Hematopoietic multipotent progenitor cell treated with erythropoietin and hydrocortisone succinate and interleukin-3 and kit ligand, for 8 days (in vitro differentiated cells): ENCODE measurements at places on chromosomes 7 and 10.
A peak's percentile ranks its signal among the peaks of the same experiment; 100 is the strongest.

GRCh38 chr7:16985621-16986020 is 103.8 kb upstream of the AGR3 start:
- no peak for DNase-seq

- peak; percentile 63 for DNase-seq
These were observed 83.2 kb upstream of the KIF5B start for GRCh38 chr10:32139223-32140073.

DNA sequence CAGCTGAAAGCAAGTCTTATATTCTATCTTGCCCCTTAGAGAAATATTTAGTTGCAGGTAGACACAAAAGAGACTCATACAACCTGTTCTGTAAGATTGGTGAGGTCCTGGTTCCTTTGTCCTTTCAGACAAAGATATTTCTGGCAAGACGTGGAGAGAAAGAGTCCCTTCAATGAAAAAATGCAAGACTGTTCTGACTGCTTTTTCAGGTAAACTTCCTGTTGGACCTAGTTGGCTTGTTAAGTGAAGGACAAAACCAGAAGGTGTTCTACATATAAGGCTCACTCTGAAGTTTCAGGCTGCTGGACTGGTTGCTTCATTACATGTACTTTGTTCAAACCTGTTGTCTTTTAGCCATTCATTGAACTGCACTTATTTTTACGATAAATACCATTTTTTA is 119.0 kb upstream of the PTPRZ1 start:
- no peak for DNase-seq

GRCh38 chr7:125511310-125511709 is 581.7 kb upstream of the POT1 start:
- no peak for DNase-seq

GRCh38 chr7:114942446-114943175 is 20.7 kb downstream of the MDFIC start:
- no peak for DNase-seq

GRCh38 chr10:98814470-98814869 is 367.7 kb upstream of the HPS1 start:
- no peak for DNase-seq

DNA sequence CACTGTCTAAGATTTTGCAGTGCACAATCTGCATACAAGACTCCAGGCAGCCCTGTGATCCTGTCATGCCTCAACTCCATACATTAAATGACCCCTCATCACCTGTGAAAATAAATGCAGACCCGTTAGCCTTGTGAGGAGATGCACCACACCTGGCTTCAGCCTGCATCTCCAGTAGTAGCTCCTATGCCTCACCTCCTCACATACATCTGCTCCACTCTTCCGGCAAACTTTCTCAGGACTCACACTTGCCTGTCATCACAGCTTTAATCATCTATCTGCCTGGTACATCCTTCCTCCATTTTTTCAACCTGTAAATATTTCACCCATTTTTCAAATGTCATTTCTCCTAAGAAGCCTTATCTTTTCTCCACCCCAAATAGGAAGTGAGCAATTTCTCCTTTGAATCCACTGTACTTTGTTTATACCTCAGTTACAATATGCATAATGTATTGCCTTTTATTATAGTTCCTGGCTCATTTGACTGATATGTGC is 39.3 kb upstream of the ABCB5 start:
- DNase-seq: no peak

- no peak for DNase-seq
These were observed 12.8 kb downstream of the LBX1 start for GRCh38 chr10:101216207-101217043.

DNA sequence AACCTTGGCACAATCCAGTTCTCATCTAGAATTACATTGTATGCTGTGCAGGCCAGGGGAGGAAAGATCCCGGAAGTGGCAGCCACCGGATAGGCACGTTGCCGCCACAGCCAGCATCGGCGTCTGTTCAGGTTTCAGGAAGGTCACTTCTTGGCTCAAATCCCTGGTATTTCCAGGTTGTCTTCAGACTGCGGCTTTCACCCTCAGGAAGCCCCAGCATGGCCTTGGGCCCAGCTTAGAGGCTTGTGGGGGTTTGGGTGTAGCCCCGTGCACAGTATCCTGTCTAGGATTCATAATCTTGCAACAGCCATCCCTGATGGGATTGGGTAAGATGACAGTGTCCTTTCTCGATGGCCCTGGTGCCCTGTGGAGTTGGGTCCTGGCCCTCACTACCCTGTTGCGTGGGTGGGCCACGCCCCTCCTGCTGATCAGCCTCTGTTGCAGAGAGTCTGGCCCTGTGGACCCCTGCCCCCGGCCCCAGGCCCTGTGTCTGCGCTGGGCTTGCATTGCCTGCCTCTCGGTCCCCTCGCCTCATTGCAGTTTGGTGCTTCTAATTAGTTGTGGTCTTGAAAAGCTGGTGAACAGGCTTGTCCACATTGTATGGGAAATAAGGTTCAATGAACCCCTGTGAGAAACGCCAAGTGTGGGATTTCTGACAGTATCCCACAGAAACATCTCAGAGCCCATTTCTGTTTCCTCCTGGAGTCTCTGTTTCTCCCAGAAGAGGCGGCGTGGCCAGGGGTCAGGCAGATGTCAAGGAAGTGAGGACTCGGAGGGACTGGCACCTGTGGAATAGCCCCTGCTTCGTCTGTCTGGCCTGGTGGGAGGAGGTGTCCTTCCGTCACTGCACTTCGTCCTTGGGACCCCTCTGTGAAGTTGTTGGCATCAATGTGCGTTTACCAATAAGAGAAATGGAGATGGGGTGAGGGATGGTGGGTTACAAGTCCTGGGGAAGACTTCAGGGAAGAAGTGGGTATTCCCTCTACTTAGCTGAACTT is 77.5 kb downstream of the MGMT start:
- no peak for DNase-seq

- DNase-seq: no peak
These were observed 96.8 kb upstream of the PHYHIPL start for GRCh38 chr10:59079386-59080226.

DNA sequence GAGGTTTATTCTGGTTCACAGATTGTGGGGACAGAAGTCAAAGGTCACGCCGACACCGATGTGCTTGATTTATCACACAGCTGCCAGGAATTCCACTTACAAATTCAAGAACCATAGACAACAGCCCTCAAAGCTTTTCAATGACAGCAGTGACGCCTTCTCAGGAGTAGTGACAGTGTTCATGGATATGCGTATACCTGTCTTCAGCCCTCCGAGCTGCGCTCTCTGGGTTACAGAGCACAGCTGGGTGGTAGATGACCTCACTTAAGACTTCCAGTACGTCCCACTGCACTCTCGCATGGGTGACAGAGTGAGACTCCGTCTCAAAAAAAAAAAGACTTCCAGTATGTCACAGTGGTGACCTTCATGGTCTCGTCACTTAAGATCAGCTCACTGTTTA is 108.5 kb downstream of the TCERG1L start:
- DNase-seq: no peak

GRCh38 chr7:47149208-47149839 is 432.6 kb downstream of the TNS3 start:
- no peak for DNase-seq

GRCh38 chr7:138670594-138670993 is 30.6 kb downstream of the SVOPL start:
- DNase-seq: peak; percentile 61

GRCh38 chr7:132030086-132030568 is 473.7 kb upstream of the PODXL start:
- DNase-seq: no peak

DNA sequence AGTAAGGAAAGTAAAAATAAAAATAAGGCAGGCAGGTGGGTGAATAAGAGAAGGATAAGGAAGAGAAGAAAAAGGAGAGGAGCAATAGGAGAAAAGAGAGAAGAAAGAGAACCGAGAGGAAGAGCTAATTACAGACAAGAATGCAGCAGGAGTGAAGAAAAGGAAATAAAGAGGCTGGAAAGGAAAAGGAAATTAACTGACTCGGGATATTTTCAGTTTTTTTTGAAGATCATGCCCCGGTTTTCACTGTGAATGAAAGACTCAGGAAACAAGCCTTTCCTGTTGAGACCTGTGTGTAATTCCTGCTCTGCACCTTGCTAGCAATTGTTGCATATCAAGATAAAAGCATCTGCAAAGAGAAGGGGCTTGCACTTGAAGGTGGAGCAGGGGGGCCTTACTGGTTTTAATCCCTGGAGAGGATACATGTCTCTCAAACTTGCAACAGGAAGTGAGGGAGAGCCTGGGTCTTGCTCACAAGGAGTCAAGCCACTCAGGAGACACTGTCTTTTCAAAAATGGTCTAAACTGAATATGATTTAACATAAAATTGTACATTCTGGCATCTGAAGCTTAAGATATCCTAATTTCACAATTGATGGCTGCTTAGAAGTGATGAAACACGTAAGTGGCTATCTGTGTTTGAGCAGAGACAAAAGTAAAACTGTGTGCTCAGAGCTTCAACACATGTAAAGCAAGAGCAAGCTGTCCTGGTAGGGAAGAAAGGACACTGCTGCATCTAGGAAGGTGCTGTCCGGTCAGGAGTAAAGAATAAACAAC is 157.6 kb downstream of the FAM107B start:
- DNase-seq: no peak

DNA sequence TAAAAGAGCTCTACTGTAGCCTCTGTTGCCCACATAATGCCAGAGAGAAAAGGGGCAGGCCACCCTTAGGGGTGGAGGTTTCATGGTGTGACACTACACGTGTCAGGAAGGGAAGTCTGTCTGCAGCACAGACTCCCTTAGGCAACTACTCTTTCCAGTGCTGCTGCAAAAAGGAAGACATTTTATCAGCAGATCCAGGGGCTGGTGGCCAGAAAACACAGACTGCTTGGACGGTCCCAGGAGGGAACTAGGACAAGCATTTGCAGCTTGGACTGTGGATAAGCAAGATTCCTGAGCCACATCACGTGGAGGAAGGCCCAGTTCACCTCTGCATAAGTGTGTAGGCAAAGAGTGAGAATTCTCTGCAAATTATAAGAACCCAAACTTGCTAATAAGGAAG is 220.8 kb downstream of the FANK1 start:
- no peak for DNase-seq

GRCh38 chr7:4612237-4612636 is 69.9 kb upstream of the FOXK1 start:
- DNase-seq: no peak

DNA sequence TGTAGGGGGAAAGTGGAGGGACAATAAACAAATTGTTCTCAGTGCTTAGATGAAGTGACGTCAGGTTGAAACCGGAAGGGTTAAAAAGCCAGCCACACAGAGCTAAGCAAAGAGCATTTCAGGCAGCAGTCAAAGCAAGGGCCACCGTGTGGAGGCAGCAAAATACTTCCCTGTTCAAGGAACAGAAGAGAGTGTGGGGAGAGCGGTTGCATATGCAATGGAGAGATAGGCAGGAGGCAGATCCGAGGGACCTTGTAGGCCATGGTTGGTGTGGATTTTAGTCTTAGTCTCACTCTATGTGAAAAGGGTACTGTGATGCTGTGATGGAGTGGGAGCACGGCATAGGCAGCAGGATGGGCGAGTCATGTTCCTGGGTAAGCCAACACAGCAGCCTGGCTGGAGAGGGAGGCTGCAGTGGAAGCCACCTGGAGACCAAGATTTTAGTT is 3.8 kb upstream of the STN1 start:
- peak; percentile 81 for DNase-seq

DNA sequence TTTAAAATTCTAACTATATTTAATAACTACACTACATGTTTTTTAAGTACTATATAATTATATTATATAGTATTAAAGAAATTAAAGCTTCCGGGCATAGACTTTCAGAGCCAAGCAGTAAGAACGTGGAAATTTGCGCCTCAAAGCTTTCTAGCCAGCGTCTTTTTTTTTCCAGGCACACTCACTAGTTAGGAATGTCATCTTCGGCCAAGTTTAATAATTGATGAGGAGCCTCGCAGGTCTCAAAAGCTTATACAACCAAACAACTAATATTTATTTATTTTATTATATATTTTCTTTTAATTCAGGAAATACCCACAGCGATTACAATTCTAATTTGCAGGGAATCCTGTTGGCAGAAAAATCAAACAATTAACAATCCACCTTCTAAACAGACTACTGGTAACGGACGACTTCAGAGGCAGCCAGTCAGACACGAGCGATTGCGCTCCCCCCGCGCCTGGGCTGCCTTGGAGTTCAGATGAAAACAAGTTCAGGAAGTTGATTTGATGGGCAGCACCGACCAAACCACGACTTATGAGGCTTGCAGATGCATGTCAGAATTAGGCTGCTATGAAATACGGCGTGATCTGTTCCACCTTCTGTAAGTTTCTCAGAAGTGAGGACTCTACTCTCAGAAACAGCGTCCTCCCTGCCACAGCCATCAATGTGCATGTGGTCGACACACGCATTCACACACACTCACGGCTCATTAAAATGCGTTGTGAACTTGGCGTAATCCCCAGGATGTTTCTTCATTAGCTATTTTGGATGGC is 431.8 kb upstream of the MGMT start:
- DNase-seq: peak; percentile 52

GRCh38 chr7:30907527-30908267 is 4.0 kb upstream of the AQP1 start:
- DNase-seq: no peak

DNA sequence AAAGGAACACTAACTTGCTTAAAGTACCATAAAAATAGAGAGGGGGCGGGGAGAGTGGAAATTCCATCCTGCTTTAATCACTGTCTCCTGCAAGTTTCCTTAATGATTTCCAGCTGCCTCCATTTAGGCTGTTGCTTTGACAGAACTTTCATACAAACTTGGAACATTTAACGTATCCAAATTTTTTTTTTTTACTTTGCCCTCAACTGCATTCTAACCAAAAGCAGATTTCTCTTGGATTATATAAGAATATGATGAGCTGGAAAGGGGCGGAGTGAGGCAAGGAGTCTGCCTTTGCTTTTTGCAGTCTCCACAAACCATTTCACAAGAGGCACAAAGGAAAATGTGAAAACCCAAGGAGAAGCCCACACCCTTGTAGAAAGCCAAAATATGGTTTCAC is 46.6 kb upstream of the COL1A2 start:
- DNase-seq: no peak

GRCh38 chr7:28032738-28033380 is 147.7 kb downstream of the JAZF1 start:
- no peak for DNase-seq

DNA sequence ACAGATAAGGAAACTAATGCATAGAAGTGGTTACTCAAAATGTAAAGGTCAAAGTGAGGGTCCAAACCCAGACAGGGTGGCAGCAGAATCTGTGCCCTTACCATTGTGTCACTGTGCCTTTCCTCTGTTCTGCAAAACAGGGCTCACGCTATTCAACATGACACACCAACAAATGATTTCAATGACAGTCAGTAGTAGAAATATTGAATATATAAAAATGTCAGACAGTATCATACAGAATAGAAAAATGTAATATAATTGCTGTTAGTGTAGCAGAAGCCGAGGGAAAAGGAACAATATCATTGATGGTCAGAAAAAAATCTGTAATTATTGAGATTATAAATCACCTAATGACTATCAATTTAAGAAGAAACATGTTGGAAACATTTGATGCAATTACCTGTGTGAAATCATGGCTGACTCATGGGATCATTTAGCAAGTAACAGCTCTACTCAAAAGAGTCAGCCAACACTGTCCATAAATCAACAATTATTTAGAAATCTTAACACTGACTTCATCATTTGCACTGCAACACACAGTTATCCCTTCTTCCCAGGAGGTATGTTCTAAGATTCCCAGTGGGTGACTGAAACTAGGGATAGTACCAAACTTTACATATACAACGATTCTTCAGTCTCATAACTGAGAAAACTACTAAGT is 198.7 kb downstream of the DGKI start:
- DNase-seq: no peak
